ENCODE measurements at places on chromosomes 4 and X.

- DNase-seq, result no peak
Measured at GRCh38 chrX:72021975-72022374, 109.7 kb downstream of the RTL5 start.

GRCh38 chrX:2820136-2820771, 8.5 kb upstream of the GYG2 start:
- DNase-seq, result no peak

DNA sequence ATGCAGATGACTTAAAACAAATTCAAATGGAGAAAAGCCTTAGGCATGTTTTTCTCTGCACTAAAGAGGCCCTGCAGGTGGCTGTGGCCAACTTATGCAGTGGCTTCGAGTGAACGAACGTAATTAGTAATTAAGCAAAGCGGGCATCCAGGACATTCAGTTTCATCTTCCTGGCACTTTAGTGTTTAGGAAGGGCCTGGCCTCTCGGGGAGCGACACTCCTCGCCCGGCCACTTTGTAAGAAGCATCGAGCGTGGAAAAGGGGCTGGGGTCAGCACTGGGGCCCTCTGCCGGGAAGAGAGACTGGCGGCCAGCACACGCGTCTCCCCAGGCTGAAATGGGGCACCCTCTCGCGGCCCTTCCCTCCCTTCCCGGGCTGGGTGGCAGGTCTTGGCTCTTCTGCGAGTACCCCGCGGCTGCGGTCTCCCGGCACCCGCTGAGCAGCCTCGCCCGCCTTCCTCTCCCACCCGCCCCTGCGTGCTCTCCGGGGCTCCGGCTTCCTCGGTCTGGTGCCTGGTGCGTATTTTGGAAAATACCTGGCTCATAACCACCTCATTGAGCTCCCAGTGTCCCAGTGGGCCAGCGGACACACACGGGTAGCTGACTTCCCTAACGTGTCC, 677 bp upstream of the CYP4V2 start:
- DNase-seq, result no peak

DNA sequence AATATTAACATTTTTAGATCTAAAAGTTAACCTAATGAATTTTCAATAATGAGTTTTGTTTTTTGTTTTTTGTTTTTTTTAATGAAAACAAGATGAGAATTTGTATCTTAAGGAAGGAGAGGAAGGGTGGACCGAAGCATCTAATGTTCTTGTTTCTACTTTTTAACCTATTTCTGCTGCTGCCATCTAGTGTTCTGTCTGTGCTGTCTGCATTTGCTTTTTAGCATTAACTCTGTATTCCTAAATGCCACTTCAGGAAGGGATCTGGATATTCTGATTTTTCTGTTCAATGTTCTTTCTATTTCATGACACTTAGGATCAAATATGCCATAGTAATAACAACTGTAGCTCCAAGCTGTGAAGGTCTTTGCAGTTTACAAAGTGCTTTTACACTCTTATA, 161.7 kb downstream of the BRWD3 start:
- DNase-seq, result no peak

GRCh38 chr4:148664636-148665035, 222.4 kb upstream of the NR3C2 start:
- no peak for DNase-seq

GRCh38 chr4:47713129-47713834, 124.6 kb downstream of the CORIN start:
- no peak for DNase-seq

DNA sequence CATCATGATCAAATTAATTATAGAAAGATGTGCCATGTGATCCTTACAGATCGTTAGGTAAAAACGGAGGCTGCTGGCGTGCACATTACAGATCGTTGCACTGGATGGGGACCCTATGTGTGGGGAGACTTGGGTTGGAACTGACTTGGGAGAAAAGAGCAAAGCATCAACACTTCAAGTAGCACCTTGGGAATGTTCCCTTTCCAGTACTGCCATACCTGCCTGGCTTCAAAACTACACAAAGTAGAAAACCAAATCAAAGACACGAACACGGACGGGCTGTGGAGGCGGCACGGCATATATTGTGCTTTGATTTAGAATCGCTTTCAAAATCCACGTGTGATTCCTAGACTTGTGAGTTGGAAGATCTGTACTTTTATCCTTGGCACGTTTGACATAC, 898 bp downstream of the CMC4 start:
- no peak for DNase-seq

DNA sequence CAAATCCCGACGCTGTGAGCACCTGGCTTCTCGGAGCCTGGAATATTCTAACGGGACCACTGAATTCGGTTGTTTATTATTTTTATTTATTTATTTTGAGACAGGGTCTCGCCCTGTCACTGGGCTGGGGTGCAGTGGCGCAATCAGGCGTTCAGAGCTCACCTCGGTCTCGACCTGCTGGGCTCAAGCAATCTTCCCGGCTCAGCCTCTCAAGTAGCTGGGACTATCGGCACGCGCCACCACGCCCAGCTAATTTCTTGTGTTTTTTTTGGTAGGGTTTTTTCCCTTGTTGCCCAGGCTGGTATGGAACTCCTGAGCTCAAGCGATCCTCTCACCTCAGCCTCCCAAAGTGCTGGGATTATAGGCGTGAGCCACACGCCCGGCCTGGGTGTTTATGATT, 21.5 kb upstream of the S100P start:
- no peak for DNase-seq

DNA sequence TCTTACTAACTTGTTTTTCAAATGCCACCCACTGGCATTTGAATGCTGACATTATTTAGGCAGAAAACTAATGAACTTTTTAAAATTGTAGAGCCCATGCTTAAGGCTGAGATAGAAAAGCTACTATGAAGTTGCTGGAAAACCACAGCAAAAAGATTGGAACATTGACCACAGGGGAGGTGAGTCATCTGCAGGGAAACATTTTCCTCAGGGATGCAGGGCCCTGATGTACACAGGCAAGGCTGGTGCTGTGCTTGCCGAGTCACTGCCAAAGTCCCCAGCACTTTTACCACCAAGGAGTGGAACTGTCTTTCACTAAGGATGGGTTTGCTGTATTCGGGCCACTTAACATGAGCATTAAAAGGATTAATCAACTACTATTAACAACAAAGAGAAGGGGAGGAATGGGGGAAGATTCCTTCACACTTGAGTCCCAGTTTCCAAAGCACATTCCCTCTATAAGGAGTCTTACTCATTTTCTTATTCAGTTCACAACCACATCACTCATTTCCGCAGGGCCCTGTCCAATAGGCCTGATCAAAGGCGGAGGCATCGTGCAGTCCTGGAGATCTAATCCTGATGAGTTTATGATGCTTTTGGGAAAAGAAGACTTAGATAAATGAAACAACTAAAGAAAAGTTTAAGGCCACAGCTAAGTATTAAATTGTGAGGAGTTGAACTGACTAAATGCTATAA, 202.9 kb upstream of the NPY2R start:
- no peak for DNase-seq

Data from heart left ventricle (tissue), 16 donors.